ENCODE measurements at places on chromosomes 5 and 9. TPM values are rescaled to one million over a fixed set of nuclear protein-coding genes. Genes with fewer than 3 reads are reported as not detected.
A peak's percentile ranks its signal among the peaks of the same experiment; 100 is the strongest.

Gene TLR4
- total RNA-seq = not detected

Gene APBB3
- 20.5 TPM for total RNA-seq

Gene ARL10
- 8.7 TPM for total RNA-seq

Gene IL3
- total RNA-seq = 0.32 TPM

Gene PCDHA9
- not detected for total RNA-seq

Gene RNF208
- 7.4 TPM for total RNA-seq

Gene WDR55
- total RNA-seq = 38.8 TPM

Gene THOC3
- total RNA-seq = 126 TPM

Gene SPINK6
- total RNA-seq = not detected

DNA sequence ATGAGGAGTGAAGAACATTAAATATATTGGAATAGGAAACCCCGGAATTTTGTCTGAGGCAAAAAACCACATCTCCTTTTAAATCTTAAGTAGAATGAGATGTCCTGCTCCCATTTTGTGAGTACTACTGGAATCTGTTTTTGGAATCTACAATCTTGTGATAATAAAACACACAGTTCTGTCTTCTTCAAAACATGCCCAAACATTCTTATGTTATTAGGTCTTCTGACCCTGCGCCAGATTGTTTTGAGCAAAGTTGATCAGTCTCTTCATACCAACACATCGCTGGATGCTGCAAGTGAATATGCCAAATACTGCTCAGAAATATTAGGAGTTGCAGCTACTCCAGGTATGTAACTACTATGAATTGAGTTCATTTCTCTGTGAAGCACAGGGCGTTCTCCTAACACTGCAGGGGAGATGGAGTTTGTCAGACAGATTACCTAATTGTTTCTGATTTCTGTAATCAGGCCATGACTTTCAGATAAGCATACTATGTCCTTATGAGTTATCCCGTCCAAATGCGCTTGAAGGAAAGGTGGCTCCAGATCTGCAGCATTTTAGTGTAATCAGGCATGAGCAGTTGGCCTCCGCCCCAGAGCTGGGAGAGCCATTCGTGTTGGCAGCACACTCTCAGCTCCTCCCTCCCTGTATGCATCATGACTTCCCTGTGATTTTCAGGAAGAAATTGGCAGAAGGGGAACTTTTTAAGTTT is 88.0 kb downstream of the NLN start:
- no peak for ATAC-seq
- H3K36me3 ChIP-seq = peaks cover 32% of the 10 kb centered on the region
- H3K4me3 ChIP-seq = no peak overlapping the region
- no peak overlapping the region for H3K27ac ChIP-seq
- H3K27me3 ChIP-seq = no peaks in the 10 kb centered on the region
- H3K4me1 ChIP-seq = peaks cover 13% of the 10 kb centered on the region

- H3K4me1 ChIP-seq = no peaks in the 10 kb centered on the region
- H3K27ac ChIP-seq = no peak overlapping the region
- no peak overlapping the region for H3K4me3 ChIP-seq
- no peak for ATAC-seq
- H3K36me3 ChIP-seq = no peaks in the 10 kb centered on the region
- H3K27me3 ChIP-seq = no peaks in the 10 kb centered on the region
Measured at GRCh38 chr5:87099968-87100367, 167.7 kb upstream of the RASA1 start.

- ATAC-seq = no peak
- no peaks in the 10 kb centered on the region for H3K27me3 ChIP-seq
- peak overlapping the region; percentile 32 for H3K4me3 ChIP-seq
- peaks cover 12% of the 10 kb centered on the region for H3K4me1 ChIP-seq
- no peak overlapping the region for H3K27ac ChIP-seq
Measured at GRCh38 chr5:143413958-143414669, 10.6 kb upstream of the NR3C1 start.

DNA sequence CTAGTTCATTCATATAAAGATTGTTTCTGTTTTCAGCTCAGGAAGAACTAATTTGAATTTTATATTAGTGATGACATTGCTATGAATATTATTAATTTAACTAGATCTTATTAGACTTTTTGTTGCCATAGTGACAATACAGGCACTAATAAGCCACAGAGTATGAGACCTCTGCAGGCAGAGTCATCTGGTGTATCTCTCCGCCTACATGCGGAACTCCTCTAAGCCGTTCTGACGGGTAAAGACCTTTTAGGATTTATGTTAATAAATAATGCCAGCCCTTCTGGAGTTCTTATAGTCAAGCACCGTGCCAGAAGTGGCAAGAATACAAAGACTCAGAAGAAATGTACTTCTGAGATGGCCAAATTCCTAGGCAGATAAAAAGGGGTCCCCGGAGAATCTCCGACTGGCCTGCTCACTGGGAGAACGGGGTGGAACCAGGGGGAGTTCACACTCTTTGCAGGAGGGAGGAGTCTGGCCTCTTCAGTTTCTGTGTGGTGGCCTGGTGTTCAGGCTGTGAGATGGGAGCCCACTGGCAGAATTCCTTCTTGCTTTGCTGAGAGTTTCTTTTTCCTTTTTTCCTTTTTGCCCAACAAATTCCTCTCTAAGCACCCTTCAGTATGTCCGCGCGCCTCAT is 85.1 kb upstream of the IL12B start:
- no peak overlapping the region for H3K4me3 ChIP-seq
- H3K36me3 ChIP-seq = no peaks in the 10 kb centered on the region
- ATAC-seq = no peak
- no peak overlapping the region for H3K27ac ChIP-seq
- H3K27me3 ChIP-seq = no peaks in the 10 kb centered on the region

GRCh38 chr9:127686461-127687393 is 20.1 kb upstream of the CFAP157 start:
- ATAC-seq = no peak
- H3K27me3 ChIP-seq = no peaks in the 10 kb centered on the region
- H3K4me1 ChIP-seq = no peaks in the 10 kb centered on the region
- no peaks in the 10 kb centered on the region for H3K36me3 ChIP-seq

GRCh38 chr9:694092-694402 is 147.4 kb upstream of the DMRT1 start:
- H3K4me1 ChIP-seq = no peaks in the 10 kb centered on the region
- no peaks in the 10 kb centered on the region for H3K27me3 ChIP-seq
- no peak overlapping the region for H3K4me3 ChIP-seq
- H3K36me3 ChIP-seq = no peaks in the 10 kb centered on the region
- H3K27ac ChIP-seq = no peak overlapping the region

- H3K4me1 ChIP-seq = peaks cover 8% of the 10 kb centered on the region
- peaks cover 43% of the 10 kb centered on the region for H3K27me3 ChIP-seq
- H3K36me3 ChIP-seq = no peaks in the 10 kb centered on the region
- no peak for ATAC-seq
Measured at GRCh38 chr9:127392166-127392565, 4.8 kb upstream of the SLC2A8 start.

DNA sequence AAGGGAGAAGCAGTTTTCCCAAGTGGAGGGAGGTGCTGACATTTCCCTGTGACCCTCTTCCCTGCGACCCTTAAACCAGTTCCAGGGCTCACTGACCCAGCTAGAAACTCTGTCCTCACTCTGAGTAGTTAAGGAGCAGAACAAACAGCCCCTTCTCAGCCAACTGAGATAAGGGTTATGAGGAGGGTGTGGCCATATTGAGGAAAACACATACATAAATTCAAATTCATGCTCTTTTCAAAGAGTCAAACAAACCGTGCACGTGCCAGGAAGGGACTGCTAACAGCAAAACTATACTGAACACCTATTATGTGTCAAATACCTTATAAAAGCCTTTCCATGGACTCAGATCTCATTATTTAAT is 4.9 kb upstream of the AKNA start:
- peaks cover 59% of the 10 kb centered on the region for H3K4me1 ChIP-seq
- ATAC-seq = no peak
- H3K27ac ChIP-seq = peak overlapping the region; percentile 66
- H3K36me3 ChIP-seq = peaks cover 93% of the 10 kb centered on the region

DNA sequence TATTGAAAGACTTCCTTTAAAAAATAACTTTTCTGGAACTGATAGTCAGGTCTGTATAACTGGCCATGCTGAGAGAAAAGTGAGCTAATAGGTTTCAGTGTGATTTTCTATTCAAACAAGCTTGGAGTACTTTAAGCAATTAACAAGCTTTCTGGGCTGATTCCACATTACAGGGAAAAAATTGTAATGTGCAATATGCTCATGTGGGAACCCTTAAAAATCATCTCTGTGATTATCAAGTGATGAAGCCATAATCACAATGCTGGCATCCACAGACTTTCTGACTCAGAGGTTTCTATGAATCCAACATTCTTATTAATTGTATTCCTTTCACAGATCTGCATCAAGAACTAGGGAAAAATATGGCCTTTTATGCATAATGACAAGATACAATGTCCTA is 212.2 kb upstream of the ACO1 start:
- H3K27ac ChIP-seq = no peak overlapping the region
- H3K27me3 ChIP-seq = peaks cover 6% of the 10 kb centered on the region
- no peak overlapping the region for H3K4me3 ChIP-seq

DNA sequence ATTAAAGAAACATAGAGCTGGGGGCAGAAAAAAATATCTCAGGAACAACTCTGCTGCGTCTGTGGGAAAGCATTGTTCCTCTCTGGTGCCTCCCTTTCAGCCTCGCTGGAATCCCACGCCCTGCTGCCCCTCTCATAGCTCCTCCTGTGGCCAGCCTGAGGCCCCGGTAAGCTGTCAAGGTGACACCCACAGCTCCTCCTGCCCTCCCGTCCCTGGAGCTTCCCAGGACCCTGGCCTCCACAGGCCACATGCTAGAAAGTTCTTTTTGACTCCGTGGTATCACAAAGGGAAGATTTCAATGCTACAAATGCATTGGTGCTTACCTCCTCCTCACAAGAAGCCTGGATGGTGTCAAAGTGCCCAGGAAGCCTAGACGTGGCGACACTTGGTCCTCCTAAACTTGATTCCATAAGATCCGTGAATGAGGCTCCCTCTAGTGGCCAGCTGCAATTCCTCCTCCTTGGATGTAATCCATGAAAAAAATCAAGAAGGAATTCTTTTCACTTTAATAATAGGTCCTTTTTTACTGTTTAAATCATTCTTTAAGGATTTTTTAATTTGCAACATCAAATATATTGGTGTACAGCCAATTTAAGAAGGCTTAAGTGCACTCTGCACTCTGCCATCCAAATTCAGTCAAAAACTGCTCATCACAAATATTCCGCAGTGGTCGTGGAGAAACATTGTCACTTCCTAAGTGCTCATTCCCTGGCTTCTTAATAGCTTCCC is 104.9 kb downstream of the CFAP90 start:
- H3K36me3 ChIP-seq = no peaks in the 10 kb centered on the region
- no peak overlapping the region for H3K4me3 ChIP-seq
- peaks cover 19% of the 10 kb centered on the region for H3K27me3 ChIP-seq
- H3K27ac ChIP-seq = no peak overlapping the region
- ATAC-seq = no peak

DNA sequence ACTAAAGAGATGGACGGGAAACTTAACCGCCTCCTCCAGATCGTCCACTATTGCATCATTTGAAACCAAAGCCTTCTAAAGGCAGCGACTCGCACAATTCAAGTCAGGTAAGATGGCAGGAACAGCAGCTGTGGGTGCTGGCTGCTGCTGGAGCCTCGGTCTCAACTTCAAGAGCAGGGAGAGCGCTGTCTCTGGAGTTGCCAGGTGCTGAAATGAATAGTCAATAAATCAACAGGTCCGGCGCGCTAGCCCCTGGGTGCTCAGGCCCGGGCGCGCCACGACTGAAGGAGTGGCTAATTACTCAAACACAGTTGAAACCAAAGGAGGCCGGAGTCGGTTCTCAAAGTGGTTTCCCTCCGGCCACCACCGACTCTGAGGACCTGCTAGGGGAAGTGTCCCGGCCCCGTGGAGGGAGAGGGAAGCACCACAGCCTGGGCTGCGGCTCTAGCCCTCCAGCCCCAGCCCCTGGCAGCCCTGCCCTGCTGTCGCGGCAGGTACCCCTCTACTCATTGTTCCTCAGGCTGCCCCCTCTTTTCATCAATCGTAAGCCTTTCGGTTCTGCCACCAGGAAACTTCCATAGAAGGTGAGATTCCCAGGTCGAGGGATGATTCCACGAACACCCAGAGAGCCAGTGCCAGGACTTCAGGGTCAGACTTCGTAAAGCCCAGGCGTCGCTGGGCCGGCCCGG is 804 bp downstream of the TTC39B start:
- peak overlapping the region; percentile 95 for H3K4me3 ChIP-seq
- H3K27me3 ChIP-seq = no peaks in the 10 kb centered on the region
- peak; percentile 37 for ATAC-seq
- H3K4me1 ChIP-seq = peaks cover 34% of the 10 kb centered on the region

GRCh38 chr5:1769752-1770442 is 29.7 kb downstream of the MRPL36 start:
- H3K36me3 ChIP-seq = no peaks in the 10 kb centered on the region
- H3K4me1 ChIP-seq = no peaks in the 10 kb centered on the region
- no peak overlapping the region for H3K4me3 ChIP-seq
- peaks cover 1% of the 10 kb centered on the region for H3K27me3 ChIP-seq
- ATAC-seq = no peak
- no peak overlapping the region for H3K27ac ChIP-seq

DNA sequence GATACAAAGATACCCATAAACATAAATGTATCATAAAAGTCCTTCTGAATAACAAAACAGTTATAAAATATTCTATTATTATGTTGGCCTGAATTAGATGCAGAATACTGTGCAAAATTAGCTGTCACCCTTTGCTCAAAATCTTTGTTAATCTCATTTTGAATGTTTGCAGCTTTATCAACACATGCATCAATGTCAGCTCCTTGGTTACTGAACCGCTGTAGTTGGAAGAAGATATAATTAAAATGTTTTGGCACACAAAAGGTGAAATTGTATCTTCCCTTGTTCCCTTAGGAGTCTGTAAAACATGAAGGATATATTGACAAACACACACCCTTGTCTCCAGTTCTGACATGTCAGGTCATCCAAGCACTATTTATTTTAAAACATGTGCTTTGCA is 146.3 kb upstream of the POU5F2 start:
- H3K27me3 ChIP-seq = no peaks in the 10 kb centered on the region
- ATAC-seq = no peak
- no peaks in the 10 kb centered on the region for H3K4me1 ChIP-seq

DNA sequence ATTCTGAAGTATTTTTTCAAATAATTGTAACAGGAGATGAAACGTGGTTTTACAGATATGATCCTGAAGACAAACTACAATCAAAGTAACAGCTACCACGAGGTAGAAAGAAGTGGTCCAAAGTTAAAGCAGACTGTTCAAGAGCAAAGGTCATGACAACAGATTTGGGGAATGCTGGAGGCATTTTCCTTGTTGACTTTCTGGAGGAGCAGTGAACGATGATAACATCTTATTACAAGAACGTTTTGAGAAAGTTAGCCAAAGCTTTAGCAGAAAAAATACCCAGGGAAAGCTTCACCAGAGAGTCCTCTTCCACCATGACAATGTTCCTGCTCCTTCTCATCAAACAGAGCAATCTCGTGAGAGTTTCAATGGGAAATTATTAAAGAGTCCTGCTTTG is 145.4 kb upstream of the NREP start:
- peaks cover 3% of the 10 kb centered on the region for H3K27me3 ChIP-seq
- H3K4me3 ChIP-seq = no peak overlapping the region
- no peak for ATAC-seq
- no peak overlapping the region for H3K27ac ChIP-seq
- H3K36me3 ChIP-seq = no peaks in the 10 kb centered on the region

GRCh38 chr9:36725777-36726356 is 153.2 kb downstream of the MELK start:
- no peaks in the 10 kb centered on the region for H3K4me1 ChIP-seq
- no peak overlapping the region for H3K4me3 ChIP-seq
- ATAC-seq = no peak

All from activated T-helper 17 cell treated with anti-CD3 and anti-CD28 coated beads, Interleukin-2, amount 50 U/mL, for 72 hours (primary cell).